ENCODE measurements at places on chromosomes 5 and 9.

DNA sequence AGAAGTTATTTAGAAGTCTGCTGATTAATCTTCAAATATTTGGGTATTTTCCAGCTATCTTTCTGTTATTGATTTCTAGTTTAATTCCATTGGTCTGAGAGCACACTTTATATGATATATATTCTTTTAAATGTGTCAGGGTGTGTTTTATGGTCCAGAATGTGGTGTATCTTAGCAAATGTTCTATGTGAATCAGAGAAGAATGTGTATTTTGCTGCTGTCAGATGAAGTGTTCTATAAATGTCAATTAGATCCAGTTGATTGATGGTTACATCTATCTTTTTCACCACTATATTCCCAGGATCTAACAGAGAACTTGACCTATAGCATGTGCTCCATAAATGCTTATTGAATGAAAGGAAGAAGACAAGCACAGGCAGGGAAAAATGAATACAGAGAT, 17.5 kb upstream of the ERAP1 start:
- no peak for DNase-seq

DNA sequence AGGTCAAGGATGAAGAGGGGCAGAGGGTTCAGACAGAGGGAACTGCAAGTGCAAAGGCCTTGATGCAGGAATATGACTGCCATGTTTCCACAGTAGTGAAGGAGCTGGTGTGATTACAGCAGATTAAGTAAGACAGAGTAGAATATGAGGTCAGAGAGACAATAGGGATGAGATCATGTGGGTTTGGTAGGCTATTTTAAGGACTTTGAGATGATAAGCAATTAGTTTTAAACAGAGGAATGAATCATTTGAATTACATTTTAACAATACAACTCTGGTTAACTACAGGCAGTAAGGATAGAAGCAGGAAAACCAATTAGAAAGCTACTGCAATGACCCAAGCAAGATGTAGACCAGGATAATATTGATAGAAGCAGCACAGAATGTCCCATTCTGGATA, 7.7 kb downstream of the CENPK start:
- DNase-seq: no peak

GRCh38 chr5:156850206-156850751, at the start of gene PPP1R2B:
PPP1R2B (plus strand) TSS chr5:156850295; CDS start chr5:156850563, 268 bp downstream.
- no peak for DNase-seq

- no peak for DNase-seq
These were observed 98.4 kb downstream of the FGF1 start for GRCh38 chr5:142587354-142587965.

DNA sequence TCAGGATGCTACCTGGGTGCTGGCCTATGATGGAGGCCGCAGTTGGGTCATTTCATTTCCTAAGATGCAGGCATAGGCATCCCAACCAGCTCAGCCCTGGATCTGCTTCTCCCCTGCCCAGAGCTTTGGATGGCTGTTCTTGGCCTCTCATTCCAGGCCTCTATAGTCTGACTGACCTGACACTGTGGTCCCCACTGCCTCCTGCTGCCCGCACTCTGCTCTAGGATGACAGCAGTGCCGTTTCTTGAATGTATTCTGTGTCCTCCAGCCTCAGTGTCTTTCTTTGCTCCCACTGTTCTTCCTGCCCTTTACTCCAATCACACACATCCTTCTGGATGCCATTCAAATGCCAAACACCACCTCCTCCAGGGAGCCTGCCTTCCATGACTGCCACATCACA, 235.7 kb downstream of the HSPA4 start:
- DNase-seq: no peak

DNA sequence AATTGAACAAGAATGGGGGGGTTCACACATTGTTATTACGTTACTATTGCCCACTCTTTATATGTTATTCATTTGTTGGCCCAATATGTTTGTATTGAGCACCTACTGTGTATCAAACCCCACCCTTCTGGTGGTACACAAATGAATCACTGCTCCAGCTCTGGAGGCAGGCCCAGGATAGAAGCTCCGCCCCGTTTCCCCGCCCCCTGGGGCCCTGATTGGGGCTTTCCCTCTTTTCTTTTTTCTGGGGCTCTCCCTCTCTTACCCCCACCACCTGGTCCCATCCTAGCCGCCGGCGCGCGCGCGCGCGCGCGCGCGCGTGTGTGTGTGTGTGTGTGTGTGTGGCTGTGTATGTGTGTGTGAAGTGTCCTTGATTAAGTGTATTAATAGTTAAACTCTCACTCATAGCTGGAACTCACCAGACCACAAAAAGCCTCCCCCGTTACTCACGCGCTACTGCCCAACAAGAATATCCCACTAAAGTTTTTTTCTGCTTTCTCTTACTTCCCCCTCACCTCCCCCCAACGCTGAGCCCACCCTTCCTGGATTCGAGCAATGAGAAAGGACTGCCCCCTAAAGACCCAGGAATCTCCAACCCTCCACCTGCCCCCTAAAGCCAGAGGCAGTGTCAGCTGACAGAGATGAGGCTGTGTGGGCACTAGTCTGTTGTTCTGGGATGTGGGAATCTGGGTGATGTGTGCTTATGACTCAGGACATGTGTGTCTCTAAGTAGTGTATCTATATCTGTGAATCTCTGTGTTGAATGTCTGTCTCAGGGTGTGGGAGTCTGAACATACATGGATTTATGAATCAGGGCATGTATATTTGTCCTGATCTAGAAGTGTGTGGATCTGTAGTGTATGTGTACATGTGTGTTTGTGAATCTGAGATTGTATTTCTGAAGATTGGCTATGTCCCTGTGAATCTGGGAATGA, 4.0 kb downstream of the CXXC5 start:
- DNase-seq: no peak

DNA sequence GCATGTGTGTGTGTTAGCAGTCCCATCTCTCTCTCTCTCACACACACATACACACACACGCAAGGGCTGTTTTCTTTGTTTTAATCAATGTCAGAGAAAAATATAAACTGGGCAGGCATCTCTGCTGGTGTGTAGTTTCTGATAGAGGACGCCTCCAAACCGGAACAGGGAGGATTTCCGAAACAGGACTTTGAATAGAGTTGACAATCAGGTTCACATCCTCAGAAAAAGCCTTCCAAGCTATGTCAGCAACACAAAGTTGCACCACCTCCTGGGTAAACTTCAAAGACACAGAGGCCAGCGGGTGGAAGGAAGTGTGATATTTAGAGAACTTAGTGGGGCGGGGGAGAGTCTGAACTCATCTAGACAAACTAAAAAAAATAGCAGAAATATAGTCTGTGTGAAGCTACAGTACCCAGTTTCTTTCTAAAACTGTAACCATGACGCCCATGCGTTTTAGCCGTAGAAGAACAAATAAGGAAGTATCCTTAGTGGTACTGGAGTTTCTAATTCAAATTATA, 1.2 kb downstream of the ST8SIA4 start:
- DNase-seq: peak; percentile 77

DNA sequence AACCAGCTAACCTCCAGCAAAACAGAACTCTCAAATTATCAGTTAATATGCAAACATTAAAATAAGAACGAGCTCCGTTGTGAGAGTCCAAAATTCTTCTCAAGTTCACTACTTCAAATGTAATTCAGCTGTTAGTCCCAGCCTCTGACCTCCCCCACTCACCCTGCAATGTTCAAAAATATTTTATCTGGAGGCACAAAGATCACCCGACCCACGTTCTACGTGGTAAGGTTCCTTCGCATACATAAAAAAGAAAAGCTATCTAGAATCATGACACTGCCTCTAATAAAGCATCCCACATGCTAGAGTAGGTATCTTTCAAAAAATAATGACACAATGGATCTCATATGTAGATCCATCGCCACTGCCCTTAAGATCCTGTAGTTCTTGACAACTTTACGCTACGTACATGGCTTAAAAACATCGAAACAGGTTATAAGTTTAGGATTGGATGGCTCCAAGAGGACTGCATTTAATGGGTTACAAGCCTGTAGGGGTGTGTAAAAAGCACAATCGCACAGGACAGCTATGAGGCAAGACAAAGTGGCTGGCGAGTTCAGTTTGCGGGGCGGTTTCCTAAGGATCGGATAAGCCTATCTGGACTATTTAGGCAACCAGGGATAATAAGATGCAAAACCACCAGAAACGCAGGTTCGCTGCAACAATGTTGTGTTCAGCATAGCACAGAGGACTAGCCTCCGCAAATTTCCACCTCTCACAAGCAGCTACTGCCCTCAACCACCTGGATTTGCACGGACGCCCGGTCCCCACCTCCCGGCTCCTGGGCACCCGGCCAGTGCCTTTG, 969 bp downstream of the CLK4 start:
- no peak for DNase-seq

- no peak for DNase-seq
These were observed 154.8 kb upstream of the KLF9 start for GRCh38 chr9:70569070-70569772.

DNA sequence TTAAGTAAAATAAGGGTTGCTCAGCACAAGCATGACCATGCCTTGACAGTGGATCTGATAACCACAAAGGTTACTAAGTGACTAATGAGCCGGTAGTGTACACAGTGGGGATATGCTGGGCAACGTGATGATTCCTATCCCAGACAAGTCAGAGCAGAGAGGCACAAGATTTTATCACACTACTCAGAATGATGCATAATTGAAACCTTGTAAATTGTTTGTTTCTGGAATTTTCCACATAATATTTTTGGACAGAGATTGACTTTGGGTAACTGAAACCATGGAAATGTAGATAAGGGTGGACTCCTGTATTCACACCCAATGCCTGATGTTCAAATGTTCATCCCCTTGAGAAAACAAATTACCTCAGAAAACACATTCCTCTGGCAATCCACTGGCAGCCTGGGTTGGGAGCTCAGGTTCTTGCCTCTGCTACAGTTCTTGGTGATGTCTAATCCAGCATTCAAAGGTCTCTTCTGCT, 16.2 kb upstream of the ERAP1 start:
- DNase-seq: no peak

DNA sequence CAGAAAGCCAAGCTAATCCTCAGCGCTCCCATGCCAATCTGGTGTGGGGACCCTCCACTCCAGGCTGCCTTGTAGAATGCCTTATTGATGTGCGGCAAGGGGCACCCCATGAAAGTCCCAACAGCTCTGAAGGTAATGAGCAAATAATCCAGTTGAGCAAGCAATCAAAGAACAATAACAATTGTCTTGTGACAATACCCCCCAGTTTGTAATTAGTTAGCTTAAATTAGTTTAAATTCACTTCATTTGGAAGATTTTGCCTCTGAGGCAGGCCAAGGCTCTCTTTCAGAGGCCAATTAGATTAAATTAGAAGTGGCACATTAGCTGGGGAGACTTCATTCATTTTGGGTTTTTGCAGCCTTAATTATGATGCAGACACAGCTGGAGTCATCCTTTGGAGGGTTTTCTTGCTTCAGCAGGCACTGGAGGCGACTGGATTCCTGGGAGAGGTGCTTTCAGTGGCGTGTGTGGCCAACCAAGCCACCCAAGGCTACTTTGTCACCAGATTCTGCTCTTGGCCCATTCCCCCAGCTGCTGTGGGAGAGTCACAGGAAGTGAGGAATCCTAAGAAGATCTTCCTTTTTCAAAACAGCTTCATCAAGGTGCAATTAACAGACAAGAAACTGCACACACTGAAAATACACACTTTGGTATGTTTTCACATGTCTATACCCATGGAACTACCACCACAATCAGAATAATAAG, 17.9 kb upstream of the FBP1 start:
- no peak for DNase-seq

DNA sequence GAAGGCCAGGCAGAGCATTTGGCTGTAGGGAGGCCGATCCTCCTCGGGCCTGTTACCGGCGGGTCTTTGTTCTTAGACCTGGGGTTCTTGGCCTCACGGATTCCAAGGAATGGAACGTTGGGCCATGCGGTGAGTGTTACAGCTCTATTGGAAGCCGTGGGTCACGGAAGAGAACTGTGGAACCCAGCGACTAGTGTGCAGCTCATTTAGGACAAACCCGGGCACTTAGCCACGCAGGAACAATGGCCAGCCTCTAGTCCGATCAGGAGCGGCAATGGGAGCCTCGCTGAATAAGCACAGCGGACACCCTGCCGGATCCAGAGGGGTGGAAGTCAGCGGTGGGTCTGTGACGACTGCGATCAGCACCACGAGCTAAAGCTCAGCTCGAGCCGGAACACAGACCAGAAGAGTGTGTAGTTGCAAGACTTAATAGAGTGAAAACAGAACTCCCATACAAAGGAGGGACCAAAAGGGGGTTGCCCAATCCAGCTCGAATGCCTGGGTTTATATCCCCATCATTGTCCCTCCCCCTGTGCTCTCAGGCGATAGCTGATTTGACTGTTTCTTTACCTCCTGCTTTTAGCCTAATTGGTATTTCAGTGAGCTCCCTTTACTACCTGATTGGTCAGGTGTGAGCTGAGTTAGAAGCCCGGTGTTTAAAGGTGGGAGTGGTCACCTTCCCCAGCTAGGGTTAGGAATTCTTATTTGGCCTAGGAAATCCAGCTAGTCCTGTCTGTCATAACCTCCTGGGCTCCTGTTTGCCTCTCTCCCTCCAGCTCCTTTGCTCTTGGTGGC, 53.7 kb upstream of the RPL26L1 start:
- no peak for DNase-seq

DNA sequence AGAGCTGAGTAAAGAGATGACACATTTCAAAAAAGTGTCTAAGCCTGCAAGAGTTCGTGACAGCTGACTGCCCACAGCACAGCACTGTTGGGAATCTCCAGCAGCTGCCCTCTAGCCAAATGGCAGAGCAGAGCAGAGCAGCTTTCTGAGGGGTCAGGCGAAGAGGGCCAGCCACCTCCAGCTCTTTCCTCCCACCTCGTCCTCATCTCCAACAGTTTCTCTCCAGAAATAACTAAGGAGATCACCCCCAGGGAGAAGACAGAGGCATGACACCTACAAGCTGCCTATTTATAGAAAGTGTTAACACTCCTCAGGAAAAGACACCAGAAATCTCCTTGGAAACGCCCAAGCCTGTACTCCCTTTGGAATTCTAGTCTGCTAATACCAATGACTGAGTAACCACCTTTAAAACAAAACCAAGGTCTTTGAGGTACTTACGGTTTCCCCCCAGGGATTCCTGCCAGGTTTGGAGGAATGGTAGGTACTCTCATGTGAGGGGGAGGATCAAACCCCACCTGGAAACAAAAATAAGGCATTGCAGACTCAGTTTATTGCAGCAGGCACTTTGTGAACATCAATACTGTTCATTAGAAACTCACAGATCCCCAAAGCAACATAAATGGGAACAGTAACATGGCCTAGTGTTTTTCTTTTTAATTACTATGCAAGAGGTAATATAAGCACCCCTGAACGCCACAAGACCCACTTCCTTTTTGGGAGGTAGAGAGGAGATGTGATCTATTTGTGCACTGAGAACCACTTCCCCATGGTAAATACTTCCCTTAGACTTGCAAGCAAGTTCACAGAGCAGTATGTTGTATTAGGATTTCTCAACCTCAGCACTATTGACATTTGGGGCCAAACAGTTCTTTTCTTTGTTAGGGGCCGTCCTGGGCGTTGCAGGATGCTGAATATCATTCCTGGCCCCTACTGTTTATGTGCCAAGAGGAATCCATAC, 79.3 kb downstream of the TLE1 start:
- no peak for DNase-seq

- no peak for DNase-seq
These were observed 141.1 kb upstream of the DAP start for GRCh38 chr5:10902145-10902544.

DNA sequence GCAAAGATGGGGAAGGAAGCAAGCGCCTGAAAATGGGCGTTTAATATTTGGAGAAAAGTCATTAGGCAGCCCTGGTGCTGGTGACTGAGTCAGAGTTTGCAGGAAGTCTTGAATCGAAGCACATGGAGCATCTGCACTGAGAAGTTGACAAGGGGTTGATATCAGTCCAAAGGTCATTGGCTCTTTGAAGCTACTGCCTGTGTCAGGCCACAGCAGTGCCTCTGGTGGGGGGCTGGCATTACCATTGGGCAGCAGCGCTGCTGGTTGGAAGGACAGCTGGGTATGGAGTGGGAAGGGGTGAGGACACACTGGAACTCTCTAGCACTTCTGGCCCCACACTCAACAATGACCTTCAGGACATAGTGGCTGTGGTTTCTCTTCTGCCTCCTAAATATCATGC, 150.4 kb upstream of the ERCC6L2 start:
- no peak for DNase-seq
